GM12865 (cell line): ENCODE measurements at places on chromosomes 2 and 18.

- no peak for DNase-seq
Observed at GRCh38 chr2:27152796-27153464, 4.1 kb downstream of the TCF23 start.

- no peak for DNase-seq
Observed at GRCh38 chr2:37110306-37111212, 26.2 kb downstream of the GPATCH11 start.

DNA sequence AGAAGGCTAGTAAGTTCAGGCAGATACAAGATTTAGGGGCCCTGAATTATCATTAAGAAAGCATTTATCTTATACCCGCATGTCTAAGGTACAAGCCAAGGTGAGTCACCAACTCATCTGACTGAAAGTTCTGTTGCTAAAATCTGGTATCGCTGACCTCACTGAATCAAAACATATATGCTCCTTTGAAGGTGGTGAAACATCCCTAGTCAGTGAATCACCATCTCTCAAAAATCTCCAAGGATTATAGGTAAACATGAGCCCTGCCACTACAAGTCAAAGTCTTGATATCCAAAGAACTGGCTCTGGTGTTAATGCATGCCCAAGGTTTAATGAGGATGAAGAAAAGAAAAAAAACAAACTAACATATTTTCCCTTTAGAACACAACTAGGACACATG lies 43.5 kb downstream of the IRS1 start:
- no peak for DNase-seq

- peak; percentile 69 for DNase-seq
Observed at GRCh38 chr2:197378494-197379307, 56.1 kb downstream of the SF3B1 start.

DNA sequence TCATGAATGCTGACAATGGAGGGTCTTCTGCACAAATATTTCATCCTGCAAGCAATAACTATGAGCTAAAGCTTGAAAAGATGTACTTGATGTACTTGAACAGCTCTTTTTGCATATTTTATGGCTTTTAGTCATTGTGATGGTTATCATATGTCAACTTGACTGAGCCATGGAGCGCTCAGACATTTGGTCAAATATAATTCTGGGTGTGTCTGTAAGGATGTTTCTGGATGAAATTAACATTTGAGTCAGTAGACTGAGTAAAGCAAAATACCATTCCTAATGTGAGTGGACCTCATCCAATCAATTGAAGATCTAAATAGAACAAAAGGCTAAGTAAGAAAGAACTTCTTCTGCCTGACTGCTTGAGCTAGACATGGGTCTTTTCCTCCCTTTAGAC lies 509.0 kb downstream of the BCL11A start:
- DNase-seq = no peak

- no peak for DNase-seq
Observed at GRCh38 chr2:15614545-15615300, 23.1 kb downstream of the DDX1 start.

DNA sequence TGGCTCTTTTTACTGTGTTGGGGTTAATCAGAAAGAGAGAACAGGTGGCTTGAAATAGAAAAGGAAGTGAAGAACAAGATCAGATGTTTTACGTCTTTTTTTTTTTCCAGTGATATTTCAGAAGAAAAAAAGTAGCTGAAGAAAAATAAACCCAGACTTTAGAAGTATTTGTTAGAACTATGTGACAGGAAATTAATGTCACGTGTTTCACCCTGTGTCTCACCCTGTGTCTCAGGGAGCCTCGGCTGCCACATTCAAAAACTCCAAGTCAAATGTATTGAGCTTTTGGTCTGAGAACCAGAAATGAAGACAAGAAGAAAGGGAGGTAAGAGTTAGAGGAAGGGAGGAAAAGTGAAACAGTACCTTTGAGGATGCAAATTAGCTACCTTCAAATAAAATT lies 38.0 kb downstream of the AKAIN1 start:
- DNase-seq = no peak

- no peak for DNase-seq
Observed at GRCh38 chr18:23380817-23381216, 72.3 kb upstream of the RIOK3 start.

DNA sequence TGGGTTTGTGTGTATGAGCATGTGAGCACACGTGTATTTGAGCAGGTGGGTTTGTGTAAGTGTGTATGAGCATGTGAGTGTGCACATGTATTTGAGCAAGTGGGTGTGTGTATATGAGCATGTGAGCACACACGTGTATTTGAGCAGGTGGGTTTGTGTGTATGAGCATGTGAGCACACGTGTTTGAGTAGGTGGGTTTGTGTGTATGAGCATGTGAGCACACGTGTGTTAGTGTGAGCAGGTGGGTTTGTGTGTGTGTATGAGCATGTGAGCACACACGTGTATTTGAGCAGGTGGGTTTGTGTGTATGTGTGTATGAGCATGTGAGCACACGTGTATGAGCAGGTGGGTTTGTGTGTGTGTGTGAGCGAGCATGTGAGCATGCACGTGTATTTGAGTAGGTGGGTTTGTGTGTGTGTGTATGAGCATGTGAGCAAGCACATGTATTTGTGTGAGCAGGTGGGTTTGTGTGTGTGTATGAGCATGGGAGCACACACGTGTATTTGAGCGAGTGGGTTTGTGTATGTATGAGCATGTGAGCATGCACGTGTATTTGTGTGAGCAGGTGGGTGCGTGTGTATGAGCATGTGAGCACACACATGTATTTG lies 169.7 kb downstream of the TWIST2 start:
- DNase-seq = no peak

DNA sequence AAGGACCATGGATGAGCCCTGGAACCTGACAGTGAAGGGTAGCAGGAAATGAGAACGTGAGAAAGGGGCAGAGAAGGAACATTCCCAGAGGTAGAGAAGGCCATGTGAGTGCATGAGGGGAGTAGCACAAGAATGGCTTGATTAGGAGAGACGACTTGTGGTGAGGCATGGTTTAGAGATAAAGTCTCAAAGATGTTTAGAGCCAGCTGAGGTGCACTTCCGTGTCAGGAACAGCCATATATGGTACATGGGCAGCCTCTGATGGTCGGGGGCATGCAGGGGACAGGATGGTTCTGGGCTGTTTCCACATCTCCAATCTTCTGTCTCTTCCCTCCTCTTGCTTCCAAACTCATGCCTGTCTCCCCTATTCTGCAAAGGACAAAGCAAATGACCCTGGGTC lies 28.8 kb upstream of the EFEMP1 start:
- no peak for DNase-seq

DNA sequence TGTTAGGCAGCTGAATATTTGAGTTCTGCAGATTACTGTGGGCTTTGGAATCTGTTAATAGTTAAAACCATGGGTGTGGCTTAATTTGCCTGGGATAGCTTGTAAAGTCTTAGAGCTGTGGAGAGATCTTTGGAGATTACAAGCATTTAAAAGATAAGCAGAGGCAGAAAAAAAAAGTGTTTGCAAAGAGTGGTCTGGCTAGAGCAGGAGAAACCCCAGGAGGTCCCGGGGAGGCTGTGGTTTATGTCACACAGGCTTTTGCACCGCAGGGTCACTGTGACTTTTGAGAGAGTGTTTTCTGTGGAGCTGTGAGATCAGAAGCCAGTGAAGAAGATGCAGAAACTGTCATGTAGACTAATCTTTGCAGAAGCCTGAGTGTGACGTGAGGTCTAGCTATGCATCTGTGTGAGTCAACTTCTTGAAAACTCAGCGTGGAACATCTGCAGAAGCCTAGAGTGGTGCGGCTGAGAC lies 49.0 kb downstream of the SETBP1 start:
- DNase-seq = peak; percentile 35

DNA sequence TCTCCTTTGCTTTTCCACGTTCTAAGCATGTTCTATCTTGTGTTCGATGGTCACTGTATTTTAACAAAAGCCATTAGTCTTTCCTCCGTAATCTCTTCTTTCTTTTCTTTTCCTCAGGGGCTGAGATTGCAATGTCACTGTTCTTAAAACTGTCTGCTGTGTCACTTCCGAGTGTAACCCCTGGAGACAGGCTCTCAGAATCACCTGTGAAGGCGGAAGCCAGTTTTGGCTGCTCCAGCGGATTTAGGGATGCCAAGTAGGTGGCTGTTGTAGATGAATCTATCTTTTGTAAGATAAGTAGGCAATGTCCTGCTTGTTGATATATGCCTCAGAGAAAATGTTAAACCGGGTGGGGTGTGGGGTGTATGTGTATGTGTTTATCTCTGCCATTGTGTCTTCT lies 94.7 kb upstream of the L3MBTL4 start:
- DNase-seq = no peak

DNA sequence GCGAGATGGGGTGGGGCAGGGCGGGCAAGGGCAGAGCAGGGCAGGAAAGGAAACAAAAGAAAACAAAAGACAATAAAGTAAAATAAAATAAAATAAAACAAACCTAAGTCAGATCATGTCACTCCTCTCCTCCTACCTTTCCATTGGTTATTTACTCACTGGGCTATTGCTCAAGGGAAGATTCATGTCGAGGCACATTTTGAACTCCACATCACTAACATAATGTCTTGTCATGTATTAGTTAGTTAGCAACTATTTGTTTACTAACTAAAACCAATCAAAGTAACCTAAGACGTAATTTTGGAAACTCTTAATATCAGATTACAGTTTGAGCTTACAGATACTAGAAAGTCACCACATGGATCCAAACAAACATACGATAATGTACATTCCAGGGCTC lies 2.2 kb downstream of the C1D start:
- DNase-seq = no peak

GRCh38 chr2:128818248-128818647 lies 499.6 kb upstream of the HS6ST1 start:
- DNase-seq = no peak

DNA sequence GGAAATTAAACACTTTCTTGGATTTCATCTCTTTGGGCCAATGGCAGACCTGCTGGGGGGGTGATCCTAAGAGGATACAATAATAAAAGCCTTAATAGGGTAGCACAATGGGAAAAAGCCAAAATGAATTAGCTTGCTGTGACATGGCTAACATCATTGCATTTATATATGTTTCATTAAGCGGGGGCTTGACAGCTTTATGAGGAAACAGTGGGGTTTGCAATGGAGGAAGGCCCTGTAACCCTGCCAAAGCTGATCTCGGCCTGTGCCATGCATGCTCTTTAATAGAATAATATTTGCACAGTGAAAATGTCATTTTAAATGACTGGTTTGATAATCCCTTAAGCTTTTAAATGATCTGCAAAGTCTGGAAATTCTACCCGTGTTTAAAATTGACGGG lies 291.5 kb downstream of the SLC4A3 start:
- no peak for DNase-seq

GRCh38 chr2:238389988-238390589 lies 36.6 kb upstream of the ASB1 start:
- no peak for DNase-seq

DNA sequence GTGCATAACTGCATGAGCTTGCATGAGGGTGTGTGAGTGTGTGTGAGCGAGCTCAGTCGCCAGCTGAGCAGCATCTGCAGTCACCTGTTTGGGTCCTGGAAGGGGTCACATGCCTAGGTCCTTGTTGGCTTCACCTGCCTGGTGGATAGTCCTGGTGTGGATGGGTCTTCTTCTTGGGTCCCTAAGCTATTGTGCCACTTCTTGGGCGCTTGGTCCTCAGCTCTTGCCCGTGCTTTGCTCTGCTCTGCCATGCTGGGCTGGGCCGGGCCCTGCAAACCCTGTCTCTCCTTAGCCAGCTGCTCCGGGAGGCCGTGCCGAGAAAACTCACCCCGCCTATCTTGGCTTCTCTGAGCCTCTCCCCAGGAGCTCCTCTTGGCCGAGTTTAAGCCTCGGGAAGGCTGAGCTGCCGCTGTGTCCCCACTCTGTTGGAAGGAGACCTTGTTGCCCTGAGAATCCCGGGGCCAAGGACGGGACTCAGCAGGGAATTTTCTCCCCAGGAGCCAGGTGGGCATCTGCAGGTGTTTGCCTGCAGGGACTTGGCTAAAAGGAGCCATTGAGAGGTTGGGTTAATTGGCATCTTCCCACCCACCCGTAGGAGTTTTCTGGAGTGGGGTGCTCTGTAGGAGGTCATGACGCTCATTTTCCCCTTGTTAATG lies 300.8 kb downstream of the NDUFA10 start:
- no peak for DNase-seq

DNA sequence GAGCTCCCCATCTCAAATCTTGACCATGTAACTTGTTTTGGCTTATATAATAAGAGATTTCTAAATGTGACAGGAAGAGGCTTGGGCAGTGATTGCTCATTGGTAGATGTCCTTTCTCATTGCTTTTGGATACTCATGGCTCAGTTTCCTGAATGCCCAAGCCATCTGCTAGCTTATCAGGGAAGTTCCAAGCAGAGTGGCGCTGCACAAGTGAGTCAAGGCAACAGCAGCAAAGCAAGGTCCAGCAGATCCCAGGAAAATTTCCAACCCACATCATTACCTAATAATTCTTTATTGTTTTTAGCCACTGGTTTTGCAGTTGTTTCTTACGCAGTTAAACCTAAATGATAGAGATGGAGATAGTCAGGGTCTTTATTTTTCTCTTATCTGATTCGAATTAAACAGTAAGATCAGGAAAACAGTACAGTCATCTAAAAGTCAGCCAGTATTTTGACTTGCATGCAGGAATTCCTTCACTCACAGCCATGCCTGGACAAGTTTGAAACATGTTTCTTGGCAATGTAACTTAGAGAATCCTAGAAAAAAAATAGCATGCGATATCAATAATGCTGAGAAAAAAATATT lies 349.7 kb upstream of the TMEFF2 start:
- DNase-seq = no peak

- DNase-seq = peak; percentile 43
Observed at GRCh38 chr18:69636529-69637301, 236.0 kb downstream of the DOK6 start.

GRCh38 chr18:9653390-9653789 lies 39.0 kb upstream of the PPP4R1 start:
- DNase-seq = no peak

DNA sequence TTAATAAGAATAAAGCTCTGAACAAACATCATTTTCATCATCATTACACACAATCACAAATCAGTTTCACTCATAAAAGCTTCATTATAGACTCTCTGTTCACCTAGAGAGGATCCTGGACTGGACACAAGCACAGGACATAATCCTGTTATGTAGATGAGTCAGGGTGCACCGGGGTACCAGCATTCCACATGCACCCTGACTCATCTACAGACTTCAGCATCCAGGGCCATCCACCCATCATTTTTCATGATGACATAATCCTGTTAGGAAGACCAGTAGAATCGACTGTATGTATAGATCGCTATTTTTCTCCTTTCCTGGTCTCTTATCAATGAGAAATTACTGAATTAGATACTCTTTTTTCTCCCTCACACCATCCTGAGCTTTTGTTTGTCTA lies 73.7 kb upstream of the PIK3C3 start:
- no peak for DNase-seq

- no peak for DNase-seq
Observed at GRCh38 chr2:239312081-239312511, 88.7 kb downstream of the HDAC4 start.

- no peak for DNase-seq
Observed at GRCh38 chr2:240963065-240963867, 35.2 kb upstream of the SNED1 start.
